CD4-positive, alpha-beta memory T cell (primary cell): ENCODE measurements at places on chromosomes 1 and 21.

- no peak for DNase-seq
Observed at GRCh38 chr1:63321066-63321784, 1.1 kb upstream of the FOXD3 start.

DNA sequence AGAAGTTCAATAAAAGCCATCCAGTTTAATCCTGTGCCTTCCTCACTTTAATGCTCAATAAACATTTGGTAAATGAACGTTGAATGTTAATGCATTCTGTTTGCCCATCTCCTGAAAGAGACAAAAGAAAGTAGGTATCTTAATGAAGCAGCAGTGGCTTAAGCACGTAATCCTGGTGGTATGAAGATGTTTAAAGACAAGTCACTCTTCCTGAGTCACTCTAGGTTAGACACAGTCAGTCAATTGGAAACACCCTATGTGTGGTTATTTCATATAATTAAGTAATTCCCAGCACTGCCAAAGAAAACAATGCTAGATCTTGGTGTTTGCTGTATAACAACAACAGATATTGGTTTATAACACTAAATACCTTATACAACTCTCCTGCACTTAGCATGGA, 334.0 kb upstream of the FMN2 start:
- DNase-seq: no peak

DNA sequence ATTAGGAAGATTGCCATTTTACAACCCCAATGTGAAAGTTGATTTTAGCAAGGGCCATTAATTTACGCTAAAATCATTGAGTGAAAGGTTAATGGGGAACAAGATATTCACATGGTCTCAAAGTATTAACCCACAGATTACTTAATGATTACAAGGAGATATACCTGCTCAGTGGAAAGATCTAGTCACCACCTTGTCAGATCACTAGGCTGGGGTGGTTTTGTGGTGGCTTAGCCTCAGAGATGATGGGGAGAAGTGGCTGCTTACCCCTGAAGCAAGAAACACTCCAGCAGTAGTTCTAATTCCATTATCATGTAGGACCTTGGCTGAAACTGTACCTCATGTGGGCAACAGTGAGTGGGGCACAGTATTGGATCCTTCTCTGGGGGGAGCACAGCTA, 20.1 kb upstream of the TRIM33 start:
- no peak for DNase-seq

DNA sequence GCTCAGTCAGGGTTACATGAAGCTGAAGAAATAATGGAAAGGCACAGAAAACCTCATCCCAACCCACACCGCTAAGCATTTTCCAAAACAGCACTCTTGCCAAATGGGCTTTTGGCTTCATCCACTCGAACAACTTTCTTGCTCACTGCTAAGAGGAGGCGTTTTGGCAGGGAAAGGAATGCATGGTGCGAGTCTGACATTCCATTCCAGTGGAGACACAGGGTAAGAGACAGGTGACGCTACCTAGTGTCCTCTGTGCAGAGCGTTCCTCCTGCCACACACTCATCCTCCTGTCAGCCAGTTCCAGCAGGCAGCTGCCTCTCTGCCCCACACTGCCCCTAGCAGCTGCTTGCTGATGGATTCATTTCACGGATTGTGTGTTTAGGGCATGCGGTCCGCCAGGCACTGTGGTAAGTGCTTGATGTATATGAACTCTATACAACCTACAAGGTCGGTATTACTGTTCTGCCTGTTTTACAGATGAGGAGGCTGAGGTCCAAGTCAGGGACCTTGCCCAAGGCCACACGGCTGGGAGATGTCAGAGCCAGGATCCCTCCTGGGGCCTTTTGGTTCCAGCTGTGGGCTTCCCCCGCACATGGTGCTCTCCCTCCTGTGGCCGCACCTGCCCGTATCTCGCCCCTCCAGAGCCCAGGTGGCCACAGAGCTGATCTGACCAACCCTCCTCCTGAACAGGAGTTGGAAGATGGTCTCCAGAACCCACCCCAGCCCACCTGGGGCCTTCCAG, 25.7 kb upstream of the BACE2 start:
- no peak for DNase-seq

GRCh38 chr1:83839566-83840173, 159.3 kb downstream of the TTLL7 start:
- no peak for DNase-seq

GRCh38 chr1:2787163-2787911, 14.2 kb downstream of the TTC34 start:
- no peak for DNase-seq

DNA sequence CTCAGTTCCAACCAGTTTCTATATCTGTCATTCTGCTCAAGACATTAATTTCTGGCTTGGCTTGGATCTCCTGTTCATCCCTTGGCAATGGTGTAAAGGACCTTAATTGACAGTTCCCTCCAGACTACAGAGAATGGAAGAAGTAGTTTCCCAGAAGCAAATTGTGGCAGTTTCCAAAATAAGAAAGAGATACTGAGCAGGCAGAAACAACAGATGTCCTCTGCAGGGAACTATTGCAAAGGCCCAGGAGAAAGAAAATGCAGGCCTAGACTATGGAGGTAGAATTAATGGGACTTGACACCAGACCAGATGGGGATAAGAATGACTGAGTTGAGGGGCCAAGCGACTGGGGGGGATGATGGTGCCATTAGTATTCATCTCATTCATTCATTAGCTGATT, 6.1 kb upstream of the AK2 start:
- DNase-seq: no peak

- no peak for DNase-seq
Observed at GRCh38 chr1:11449100-11449403, 29.9 kb upstream of the DISP3 start.

- DNase-seq: no peak
Observed at GRCh38 chr1:6003568-6004411, 11.6 kb upstream of the NPHP4 start.

GRCh38 chr21:35204125-35204524, 155.0 kb upstream of the RUNX1 start:
- DNase-seq: no peak

- no peak for DNase-seq
Observed at GRCh38 chr1:85438353-85438752, 26.6 kb downstream of the DDAH1 start.

DNA sequence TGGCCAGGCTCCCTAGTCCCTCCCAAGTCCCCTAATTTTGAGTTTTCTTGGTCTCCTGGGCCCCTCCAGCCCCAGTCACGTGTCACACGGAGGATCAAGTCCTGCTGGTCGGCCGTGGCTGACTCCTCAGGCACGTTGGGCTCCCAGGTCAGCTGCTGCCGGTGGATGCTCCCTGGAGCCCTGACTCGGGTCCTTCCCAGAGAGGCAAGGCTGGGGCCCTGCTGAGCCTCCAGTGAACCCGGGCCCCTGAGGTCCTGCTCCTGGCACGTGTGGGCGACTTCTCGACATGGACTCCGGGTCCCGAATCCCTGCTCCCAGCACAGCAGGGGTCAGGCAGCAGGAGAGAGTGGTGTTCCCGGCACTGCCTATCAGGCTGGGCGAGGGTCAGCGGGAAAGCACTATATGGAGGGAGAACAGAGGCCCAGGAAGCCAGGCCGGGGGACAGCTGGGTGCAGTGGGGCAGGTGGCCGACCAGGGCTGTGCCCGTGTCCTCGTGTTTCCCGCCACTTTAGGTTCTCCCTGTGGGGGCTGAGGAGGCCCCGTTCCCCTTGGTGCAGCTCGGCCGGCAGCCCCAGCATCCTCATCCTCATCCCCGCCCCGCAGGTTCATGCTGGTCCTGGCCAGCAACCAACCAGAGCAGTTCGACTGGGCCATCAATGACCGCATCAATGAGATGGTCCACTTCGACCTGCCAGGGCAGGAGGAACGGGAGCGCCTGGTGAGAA, 13.2 kb downstream of the TMEM240 start:
- DNase-seq: no peak

GRCh38 chr1:21604208-21604957, 64.8 kb downstream of the RAP1GAP start:
- DNase-seq: no peak
